ENCODE measurements at places on chromosomes 2 and 18. TPM values are rescaled to one million over a fixed set of nuclear protein-coding genes. Genes with fewer than 3 reads are reported as not detected.

UGT1A5 gene
- 0.99 TPM for total RNA-seq

LIMS4 gene
- total RNA-seq: 2.6 TPM

POTEJ gene
- not detected for total RNA-seq

OTOF gene
- not detected for total RNA-seq

MARCHF7 gene
- 121 TPM for total RNA-seq

NOSTRIN gene
- total RNA-seq: not detected
